Bronchial epithelial cell (primary cell): ENCODE measurements at places on chromosomes 1 and 21. TPM values are rescaled to one million over a fixed set of nuclear protein-coding genes. Genes with fewer than 3 reads are reported as not detected.

- DNase-seq, result no peak
These were observed 3.3 kb upstream of the FAM110D start for GRCh38 chr1:26155370-26156284.

TMEM52 gene
- 1.4 and 1.6 TPM in 2 replicates for total RNA-seq

DNA sequence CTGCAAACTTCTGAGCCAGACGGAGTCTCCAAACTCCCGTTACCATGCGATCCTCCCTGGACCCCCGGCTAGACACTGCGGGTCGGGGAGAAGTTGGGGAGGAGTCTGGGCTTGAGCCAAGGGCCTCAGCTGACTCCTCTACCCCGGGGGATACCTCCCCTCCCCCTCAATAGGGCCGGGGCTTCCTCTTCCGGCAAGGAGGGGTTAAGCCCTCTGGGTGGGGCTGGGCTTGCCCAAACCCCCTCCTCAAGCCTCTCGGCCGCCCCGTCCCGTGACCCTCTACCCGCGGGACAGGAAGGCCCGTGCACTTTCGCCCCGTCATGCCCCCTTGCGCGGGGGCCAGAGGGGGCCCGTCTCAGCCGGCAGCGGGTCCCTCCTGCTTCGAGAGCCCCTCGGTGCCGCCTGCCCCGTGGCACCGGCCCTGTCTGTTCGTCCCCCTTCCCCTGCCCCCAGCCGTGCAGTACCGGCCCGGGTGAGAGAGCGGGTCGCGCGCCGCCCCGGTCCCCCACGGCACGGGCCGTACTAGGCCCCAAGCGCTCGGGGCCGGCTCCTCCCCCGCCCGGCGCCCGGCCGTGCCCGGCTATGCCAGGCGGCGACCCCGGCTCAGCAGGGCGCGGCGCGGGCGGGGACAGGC, 652 bp downstream of the ARL8A start:
- no peak for DNase-seq

DNA sequence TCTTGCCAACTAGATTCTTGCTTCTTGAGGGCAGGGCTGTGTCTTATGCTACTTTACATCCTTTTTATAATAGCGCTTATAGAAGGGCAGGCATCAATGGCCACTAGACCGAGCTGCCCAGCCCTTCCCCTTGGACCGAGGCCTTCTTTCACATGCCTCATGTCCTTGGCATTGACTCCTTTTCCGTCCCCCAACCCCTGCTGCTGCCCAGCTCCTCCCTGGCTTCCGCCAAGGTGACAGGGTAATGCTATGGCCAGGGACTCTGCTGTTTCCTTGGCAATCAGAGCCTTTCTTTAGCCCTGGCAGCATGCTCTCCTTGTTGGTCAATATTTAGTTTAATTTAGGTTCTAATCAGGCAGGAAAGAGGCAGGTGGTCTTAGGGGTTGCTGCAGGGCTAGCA, 48.2 kb downstream of the DDX20 start:
- DNase-seq, result no peak

- peak; percentile 72 for DNase-seq
These were observed 316.8 kb downstream of the SETD4 start for GRCh38 chr21:35743571-35743970.
